ENCODE measurements at places on chromosomes 2 and 18. TPM values are rescaled to one million over a fixed set of nuclear protein-coding genes. Genes with fewer than 3 reads are reported as not detected.

Gene TSHZ1
- 8.4 TPM for polyA plus RNA-seq

Gene LCT
- 0.02 TPM for polyA plus RNA-seq

Gene GREB1L
- 4.5 TPM for polyA plus RNA-seq

Gene SETBP1
- polyA plus RNA-seq: 2.3 TPM

Gene EFEMP1
- polyA plus RNA-seq: 203 TPM

Gene PROM2
- polyA plus RNA-seq: 3.0 TPM

Gene KCNJ3
- 0.15 TPM for polyA plus RNA-seq

Gene MOGAT1
- 1.8 TPM for polyA plus RNA-seq

Gene MAPK4
- polyA plus RNA-seq: 0.36 TPM

Gene GRB14
- 2.8 TPM for polyA plus RNA-seq

Gene LYG2
- polyA plus RNA-seq: not detected

Gene DTNA
- 21.1 TPM for polyA plus RNA-seq

Gene ZAP70
- 3.0 TPM for polyA plus RNA-seq

Gene SLC8A1
- 1.9 TPM for polyA plus RNA-seq

Gene SFTPB
- polyA plus RNA-seq: 1.7 TPM

Gene ABCG5
- polyA plus RNA-seq: 0.06 TPM

Gene POU3F3
- 0.22 TPM for polyA plus RNA-seq

Gene ERFE
- 2.1 TPM for polyA plus RNA-seq

Gene NDUFAF7
- polyA plus RNA-seq: 11.1 TPM

Gene FBLN7
- 1.7 TPM for polyA plus RNA-seq

Gene POTEC
- 0.06 TPM for polyA plus RNA-seq

Gene ASXL3
- 0.24 TPM for polyA plus RNA-seq

Gene LPIN1
- polyA plus RNA-seq: 38.1 TPM

Gene KIAA1328
- 1.6 TPM for polyA plus RNA-seq

Gene CREG2
- not detected for polyA plus RNA-seq

Gene AQP12A
- polyA plus RNA-seq: not detected

Gene CYRIA
- polyA plus RNA-seq: 1.8 TPM

Gene ADRA2B
- 0.35 TPM for polyA plus RNA-seq

Gene DNAH6
- polyA plus RNA-seq: 0.35 TPM

Gene CXCR1
- polyA plus RNA-seq: 7.9 TPM

Gene VWC2L
- polyA plus RNA-seq: not detected

Gene IL36A
- not detected for polyA plus RNA-seq

Gene REEP1
- 1.1 TPM for polyA plus RNA-seq

Gene TEKT4
- not detected for polyA plus RNA-seq

Gene ALK
- 0.13 TPM for polyA plus RNA-seq

Gene EMILIN1
- polyA plus RNA-seq: 33.6 TPM

Gene UNC80
- not detected for polyA plus RNA-seq

Gene ALPI
- not detected for polyA plus RNA-seq

Gene PTPRN
- polyA plus RNA-seq: 0.45 TPM

Gene NT5DC4
- polyA plus RNA-seq: not detected

Gene ATP6V1B1
- 1.2 TPM for polyA plus RNA-seq

Gene FER1L5
- polyA plus RNA-seq: not detected

Gene NCKAP5
- 0.30 TPM for polyA plus RNA-seq

Data from adipose tissue (tissue), 3 donors.